ELR (cell line): ENCODE measurements at places on chromosomes 1 and 21.
A peak's percentile ranks its signal among the peaks of the same experiment; 100 is the strongest.

- DNase-seq, result no peak
These were observed 81.7 kb upstream of the ADAM30 start for GRCh38 chr1:119978018-119978505.

DNA sequence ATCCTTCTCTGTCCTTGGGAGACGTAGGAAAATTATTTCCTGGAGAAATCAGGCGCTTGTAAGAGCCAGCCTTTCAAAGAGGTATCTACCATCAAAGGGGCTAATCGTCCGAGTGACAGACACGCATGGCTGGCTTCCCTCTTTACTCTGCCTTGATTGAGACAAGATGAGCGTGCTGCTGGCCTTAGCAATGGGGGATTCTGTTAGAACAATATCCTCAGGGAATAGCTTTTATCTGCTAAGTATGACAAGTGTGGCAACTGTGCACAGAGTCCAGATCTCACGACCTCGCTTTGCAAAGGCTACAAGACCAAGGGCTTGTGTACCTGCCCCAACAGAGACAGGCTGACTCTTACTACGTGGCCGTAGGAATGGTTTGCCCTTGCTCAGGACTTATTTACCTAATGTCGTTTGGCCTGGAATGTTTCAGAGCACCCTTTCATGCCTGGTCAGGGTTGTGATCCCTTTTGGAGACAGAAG is 417.1 kb downstream of the KIF26B start:
- no peak for DNase-seq

GRCh38 chr1:219179293-219179692 is 5.6 kb downstream of the LYPLAL1 start:
- no peak for DNase-seq

DNA sequence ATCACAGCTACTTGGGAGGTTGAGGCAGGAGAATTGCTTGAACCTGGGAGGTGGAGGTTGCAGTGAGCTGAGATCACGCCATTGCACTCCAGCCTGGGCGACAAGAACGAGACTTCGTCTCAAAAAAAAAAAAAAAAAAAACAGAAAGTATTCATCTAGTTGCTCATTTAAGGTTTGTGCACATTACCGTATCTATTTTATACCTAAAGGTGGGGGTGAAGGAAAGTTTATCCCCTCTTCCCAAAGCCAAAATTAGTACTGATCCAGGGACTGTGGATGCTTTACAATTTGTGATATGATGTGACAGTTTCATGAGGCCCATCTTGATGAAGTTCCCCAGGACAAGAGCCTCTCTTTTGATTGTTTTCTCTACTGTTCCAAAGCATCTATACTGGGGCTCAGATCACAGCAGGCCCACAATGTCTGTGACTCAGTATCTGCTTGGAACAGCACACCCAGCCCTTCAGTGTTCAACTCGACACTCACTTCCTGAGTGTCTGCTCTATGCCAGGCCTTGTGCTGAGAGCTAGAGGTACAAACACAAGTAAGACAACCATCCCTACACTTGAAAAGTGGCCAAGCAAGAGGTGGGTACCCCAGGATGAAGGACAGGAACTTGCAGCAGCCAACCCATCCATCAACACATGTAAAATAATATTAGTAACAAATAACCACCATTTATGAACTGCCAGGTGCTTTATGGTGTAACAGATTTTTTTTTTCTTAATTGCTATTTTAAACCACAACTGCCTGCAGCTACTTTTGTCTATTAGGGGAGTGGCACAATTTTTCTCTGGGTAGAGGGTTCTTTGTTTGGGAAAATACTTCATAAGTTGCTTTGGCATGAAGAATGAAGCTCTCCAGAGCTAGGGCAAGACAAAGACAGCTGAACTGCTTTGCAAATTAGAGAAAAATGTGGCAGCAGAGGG is 29.0 kb upstream of the KHDRBS1 start:
- peak; percentile 61 for DNase-seq

DNA sequence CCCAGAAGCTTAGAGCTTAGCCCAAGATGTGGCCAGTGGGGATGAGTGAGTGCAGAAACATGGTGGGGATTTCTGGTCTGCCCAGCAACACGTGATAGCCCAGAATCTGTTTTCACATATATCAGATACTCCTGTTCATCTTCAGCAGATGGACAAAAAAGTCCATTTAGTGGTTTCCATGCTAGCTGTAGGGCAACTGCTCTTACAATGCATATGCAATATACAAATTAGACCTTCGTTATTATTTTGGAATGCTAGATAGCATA is 96.9 kb upstream of the SGIP1 start:
- DNase-seq, result peak; percentile 24

DNA sequence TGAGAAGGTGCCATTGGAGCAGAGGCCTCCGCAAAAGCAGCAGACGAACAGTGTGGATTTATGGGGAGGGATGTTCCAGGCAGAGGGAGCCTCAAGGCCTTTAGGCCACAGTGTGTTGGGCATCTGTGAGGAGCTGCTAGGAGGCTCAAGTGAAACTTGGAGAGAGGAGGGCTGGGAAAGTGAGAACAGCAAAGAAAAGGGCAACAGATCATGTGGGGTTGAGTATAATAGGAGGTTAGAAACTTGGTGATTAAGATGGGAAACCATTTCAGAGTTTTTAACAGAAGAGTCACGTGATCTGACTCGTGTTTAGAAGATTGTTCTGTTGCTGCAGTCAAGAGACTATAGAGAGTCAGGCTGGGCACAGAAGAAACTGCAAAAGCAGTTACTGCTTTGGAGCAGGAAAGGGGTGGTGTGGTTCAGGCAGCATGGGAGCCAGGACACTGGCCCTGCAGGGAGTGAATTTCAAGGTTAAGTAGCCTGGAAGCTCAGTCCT is 277.0 kb downstream of the DISC1 start:
- no peak for DNase-seq

DNA sequence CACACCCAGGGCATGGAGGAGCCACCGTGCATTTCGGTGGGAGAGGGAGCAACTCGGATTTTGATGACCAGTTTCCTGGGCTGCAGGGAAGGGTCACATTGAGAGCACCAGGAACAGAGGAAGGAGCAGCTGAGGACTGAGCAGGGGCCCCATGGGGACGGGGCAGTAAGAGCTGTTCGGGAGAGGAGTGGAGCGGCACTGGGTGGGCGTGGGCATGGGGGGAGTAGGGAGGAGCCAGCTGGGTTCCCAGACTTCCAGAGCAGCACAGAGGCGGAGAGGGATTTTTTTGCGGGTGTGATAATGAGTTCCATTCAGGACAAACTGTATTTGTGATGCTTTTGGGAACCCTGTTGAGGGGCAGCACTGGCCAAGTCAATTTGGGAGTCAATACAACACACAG is 17.4 kb upstream of the GPR153 start:
- DNase-seq, result no peak

DNA sequence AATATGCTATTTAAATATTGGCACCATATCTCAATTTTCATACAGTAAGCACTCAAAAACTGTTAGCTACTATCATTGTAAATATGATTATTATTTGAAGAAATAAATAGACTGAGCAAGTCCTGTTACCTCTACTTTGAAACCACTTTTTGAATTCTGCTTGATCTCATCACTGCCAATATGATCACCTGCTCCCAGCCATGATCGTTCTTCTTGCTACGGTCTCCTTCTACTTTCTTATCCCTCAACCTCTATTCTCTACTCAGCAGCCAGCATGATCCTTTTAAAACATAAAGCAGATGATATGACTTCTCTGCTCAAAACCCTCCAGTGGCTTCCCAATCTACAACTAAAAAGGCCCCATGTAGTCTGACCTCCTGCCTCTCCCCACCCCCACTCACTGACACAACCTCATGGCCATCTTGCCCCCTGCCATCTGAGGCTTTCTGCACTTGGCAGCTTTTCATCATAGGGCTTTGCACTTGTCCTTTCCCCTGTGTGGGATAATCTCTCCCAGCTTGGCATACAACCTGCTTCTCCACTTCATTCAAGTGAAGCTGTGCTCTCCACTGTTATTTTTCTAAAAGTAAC is 27.2 kb downstream of the CD34 start:
- DNase-seq, result no peak

GRCh38 chr1:97989094-97989680 is 68.4 kb upstream of the DPYD start:
- peak; percentile 77 for DNase-seq

DNA sequence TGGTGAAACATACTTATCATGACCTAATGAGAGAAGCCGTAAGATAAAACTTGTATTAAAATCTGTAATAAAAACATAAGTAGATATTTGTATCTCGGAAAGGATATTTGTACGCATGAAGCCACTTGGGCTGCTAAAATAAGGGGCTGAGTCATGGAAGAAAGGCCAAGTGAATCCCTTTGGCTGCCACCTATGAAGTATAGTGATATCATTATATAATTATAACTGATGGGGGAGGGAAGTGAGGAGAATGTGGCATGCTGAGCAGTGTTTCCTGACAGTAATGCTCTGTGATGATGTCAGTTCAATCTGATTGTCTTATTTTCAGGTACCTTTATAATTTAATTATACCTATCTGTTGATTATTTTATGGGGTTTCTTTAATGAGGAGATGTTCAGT is 13.6 kb downstream of the RWDD3 start:
- DNase-seq, result no peak

- peak; percentile 48 for DNase-seq
These were observed 991 bp downstream of the ANKRD35 start for GRCh38 chr1:145884675-145885074.

DNA sequence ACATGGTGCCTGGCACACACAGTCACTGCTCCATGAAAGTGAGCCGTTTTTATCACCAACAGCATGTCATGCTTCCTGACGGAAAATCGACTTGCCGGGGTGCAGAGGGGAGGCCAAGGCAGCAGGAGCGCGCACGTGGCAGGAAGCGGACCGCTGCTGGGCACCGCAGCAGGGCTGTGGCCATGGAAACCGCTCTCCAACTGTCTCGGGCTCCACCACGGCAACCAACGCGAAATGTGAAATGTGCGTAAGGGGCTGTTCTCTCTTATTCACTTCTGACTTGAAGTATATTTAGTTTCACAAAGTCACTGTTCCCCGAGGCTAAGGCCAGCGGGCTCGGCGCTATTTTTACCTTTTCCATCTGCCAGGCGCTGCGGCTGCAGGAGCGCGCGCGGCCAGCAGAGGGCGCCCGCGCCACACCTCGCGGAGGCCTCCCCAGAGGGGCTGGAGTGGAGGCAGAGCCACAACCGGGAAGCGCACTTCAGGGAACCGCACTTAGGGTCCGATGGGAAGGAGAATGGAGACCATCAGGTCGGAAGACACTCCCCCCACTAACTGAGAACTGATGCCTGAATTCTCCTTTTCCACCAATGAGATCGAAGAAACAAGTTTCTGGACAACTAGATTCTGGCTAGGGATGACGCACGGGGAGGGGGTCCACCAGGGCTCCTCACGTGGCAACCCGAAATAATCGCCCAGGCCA is 19.7 kb downstream of the RCC2 start:
- peak; percentile 53 for DNase-seq

- no peak for DNase-seq
These were observed 24.1 kb downstream of the SUSD4 start for GRCh38 chr1:223339861-223340260.

DNA sequence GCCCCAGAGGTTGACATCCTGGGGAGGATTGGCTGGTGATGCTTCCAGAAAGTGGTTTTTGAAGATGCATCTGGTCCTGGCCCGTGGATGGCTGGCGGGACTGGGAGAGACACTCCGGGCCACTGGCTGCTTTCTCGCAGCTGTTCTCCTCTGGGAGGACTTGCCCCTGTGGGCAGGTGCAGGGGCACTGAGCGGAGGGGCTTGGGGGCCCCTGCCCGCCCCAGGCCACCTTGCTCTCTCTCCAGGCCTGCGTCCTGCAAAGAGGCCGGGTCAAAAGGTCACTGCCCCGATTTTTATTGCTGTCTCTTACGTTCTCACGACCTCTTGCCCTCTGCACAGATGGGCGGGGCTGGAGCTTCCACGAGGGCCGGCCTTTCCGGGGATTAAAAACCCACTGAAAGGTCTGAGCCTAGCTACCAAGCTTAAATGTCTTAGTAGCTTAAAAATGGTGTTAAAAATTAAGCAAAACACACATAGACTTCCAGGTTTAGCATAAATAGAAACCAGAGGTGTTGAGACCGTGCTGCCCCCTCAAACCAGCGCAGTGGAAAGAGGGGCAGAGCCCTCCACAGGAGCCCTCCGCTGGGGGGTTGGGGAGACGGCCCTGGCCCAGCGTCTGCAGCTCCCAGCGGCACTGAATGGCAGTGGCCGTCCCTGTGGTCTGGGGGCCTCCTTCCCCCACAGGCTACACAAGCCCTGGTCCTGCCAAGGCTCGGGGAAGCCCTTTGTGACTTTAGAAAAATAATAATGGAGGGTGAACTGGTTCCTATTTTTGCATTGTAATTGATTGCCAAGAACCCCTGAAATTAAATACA is 43.9 kb downstream of the SKI start:
- no peak for DNase-seq

- peak; percentile 46 for DNase-seq
These were observed 35.7 kb upstream of the GPR88 start for GRCh38 chr1:100502052-100502792.

- DNase-seq, result no peak
These were observed 19.4 kb downstream of the PTPRF start for GRCh38 chr1:43549921-43550597.

DNA sequence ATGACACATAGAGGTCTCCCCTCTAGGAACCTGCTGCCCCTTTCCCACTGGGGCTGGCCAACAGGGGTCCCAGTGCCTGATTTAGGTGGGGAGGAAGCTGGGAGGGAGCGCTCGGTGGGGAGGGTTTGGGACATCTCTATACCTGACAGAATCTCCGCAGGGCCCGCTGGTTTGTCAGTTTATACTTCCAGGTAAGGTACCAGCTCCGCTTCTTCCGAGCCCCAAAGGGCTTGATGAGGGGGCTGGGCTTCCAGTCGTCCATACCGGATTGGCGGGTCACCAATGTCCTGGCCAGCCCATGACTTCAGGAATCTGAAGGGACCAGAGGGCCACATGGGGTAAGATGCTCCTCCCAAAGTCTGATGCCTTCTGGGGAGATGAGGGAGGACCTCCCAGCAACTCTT is 672 bp downstream of the POMGNT1 start:
- no peak for DNase-seq

- no peak for DNase-seq
These were observed 42.1 kb upstream of the MARK1 start for GRCh38 chr1:220485791-220486190.

GRCh38 chr1:154524881-154525280 is 22.7 kb upstream of the SHE start:
- DNase-seq, result no peak

GRCh38 chr1:157831968-157832626 is 9.5 kb downstream of the CD5L start:
- no peak for DNase-seq

DNA sequence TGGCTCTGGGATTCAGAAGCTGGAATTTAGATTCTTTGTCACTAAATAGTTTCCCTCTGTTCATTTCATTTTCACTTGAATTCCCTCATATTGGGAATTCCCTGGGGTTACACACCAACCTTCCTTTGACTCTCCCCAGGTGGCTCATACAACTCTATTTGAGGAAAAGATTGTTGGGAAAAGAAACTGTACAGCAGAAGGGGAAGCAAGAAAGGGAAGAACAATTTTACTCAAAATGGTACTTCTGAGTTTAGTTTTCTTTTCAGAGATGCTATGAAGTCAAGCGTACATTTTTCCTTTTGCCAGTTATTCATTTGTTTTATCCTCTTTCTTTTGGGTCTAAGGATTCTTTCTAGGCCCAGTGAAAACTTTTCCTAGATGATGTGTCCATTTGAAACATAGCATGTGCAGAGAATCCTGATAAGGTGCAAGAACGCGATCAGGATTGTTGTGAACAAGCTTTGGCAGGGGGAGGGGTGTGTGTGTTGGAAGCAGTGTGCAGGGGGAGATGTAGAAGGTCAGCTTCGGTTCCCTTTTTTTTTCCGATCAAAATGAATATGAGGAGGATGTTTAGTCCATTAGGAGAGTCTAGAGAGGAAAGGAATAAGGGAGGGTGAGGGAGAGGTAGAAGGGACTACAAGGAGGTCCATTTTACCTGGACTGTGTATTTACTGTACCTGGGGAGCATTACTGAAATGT is 26.8 kb upstream of the CD1D start:
- DNase-seq, result no peak
